NCI-H526 (cell line): ENCODE measurements at places on chromosomes 4 and X.

GRCh38 chr4:170476351-170476750, 386.6 kb upstream of the AADAT start:
- no peak for DNase-seq

GRCh38 chr4:95980877-95981360, 141.0 kb downstream of the PDHA2 start:
- DNase-seq: no peak

DNA sequence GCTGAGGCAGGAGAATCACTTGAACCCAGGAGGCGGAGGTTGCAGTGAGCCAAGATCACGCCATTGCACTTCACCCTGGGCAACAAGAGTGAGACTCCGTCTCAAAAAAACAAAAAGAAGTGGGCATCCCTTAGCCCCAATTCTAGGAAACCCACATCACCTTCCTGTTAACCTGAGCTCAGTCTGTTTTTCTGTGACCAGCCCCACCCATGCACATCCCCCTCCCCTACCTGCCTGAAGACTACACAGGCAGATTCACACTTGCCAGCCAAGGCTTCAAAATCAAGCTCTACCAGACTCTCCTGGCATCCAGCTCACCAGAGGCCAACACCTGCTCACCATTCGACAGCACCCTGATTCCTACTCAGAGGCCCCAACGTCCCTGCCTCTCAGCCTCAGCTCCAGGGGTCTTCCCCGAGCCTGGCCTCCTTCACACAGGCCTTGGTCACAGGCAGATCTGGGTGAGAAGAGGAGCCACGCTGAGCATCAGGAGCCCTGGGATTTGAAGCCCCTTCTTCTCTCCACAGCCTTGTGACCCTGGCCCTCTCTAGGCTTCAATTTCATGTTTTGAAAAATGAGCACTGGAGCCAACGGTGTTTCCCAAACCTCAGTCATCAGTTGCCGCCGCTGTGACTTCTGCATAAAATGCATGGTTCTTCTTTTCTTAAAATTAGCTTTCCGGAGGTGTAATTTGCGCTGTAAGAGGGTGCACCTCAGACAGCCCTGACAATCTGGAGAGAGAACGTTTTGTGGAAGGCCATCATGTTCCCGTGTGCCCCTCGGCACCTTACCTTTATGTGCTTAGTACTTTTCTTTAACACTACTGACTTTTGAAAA, 47.3 kb downstream of the JAKMIP1 start:
- no peak for DNase-seq

- DNase-seq: no peak
Measured at GRCh38 chr4:139441029-139441428, 12.9 kb upstream of the RAB33B start.

DNA sequence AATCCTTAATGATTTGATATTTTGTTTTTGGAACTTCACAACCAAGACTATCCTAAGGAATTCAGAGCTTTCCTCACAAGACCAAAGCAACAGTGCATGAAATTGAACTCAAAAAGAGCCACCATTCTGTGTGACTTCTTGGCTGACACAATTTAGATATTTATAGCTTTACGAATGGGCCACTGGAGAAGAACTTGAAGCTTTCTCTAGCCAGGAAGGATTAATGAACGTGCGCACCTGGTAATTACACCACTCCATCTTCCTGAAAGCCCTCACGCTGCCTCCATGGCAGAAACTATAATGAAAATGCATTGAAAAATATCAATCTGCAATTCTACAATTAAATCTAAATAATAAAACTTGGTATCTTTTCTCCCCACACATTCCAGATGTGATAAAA, 1057.8 kb downstream of the DMD start:
- no peak for DNase-seq

DNA sequence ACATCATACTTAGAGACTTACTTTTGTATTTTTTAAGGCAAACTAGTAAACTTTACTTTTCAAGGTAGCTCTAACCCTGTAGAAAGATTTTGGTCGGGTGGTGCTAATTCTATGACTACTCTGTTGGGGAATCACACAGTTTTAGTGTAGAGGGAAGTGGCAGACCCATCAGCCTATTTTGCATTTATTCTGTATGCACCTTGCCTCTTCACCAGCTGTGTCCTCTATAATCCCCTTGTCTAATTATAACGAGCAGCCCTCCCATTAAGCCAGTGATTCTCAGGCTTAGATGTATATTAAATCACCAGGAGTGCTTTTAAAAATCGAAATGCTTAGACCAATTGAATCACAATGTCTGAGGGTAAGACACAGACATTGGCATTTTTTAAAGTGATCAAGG, 78.1 kb downstream of the GALNT7 start:
- peak; percentile 15 for DNase-seq
